ENCODE measurements at places on chromosomes 4 and X. TPM values are rescaled to one million over a fixed set of nuclear protein-coding genes. Genes with fewer than 3 reads are reported as not detected.

Gene MAGEA4
- not detected for total RNA-seq

Gene CPZ
- 20.8 TPM for total RNA-seq

Gene SEC24B
- total RNA-seq = 16.3 TPM

Gene ARAP2
- total RNA-seq = 3.0 TPM

Gene CT45A3
- total RNA-seq = not detected

Gene PRDM5
- total RNA-seq = 19.0 TPM

GRCh38 chr4:751676-752075, 46.0 kb downstream of the PCGF3 start:
- DNase-seq = no peak

DNA sequence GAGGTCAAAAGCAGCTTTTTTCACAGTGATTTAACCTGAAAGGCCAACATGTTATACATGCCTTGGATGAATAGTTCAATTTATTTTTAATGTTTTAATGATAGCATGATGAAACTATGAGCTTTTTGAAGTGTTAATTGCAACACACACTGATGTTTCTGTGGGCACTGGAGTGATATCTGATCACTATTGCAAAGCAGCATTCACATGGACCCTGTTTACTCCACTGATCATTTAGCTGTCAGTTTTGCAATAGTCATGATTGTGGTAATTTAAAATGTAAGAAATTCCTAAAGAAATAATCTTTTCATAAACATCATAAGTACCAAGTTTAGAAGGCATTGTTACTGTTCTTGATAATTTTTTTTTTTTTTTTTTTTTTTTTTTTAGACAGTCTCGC, 74.1 kb downstream of the ARSJ start:
- DNase-seq = peak; percentile 33

- DNase-seq = no peak
These were observed 17.0 kb upstream of the TMEM33 start for GRCh38 chr4:41918278-41918677.

- DNase-seq = peak; percentile 13
These were observed 636.3 kb upstream of the FTHL17 start for GRCh38 chrX:31708116-31708515.

DNA sequence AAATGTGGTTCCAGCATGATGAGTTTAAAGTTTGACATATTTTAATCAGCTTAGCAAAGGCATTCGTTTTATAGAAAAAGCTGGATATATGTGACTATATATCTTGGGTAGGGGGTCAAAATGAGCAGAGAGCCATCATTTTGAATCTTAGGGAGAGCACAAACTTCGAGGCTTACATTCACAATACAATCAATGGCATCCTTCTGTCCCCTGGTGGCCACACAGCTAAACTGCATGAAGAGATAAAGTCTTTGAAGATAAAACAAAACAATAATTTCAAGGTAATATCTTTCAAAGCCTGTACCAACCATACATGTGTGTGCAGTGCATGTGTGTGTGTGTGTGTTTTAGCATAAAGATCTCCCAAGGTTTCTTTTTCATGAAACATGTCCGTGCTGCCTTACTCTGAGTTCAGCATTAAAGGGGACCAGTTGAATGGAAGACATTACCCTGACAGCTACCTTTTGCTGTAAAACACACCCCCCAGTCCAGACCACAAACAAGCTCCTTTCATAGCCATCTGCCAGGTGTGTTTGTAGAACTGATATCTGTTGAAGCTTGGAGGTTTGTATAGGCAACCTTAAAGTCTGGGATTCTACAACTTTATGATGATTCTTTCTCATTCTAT, 22.0 kb downstream of the DYNLT3 start:
- no peak for DNase-seq

DNA sequence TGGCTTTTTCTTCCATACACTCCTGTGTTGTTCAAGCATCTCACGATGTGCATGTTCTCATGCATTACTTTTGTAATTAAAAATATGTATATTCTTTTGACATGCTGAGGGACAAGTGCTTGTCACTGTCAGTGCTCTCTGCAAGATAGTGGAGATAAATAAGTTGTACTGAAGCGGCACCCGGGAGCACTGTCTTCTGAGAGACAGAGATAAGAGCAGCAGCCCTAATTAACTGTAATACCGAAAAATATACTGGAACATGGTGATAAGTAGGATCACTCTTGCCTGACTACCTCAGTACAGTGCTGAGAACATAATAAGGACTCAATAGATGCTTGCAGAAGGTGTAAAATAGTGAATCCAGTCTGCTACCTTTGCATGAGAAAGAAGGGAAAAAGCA, 9.4 kb upstream of the GPR173 start:
- no peak for DNase-seq

- peak; percentile 56 for DNase-seq
These were observed 20.7 kb upstream of the SLC25A31 start for GRCh38 chr4:127709456-127709855.
